ENCODE measurements at places on chromosomes 11 and 22. TPM values are rescaled to one million over a fixed set of nuclear protein-coding genes. Genes with fewer than 3 reads are reported as not detected.

DNA sequence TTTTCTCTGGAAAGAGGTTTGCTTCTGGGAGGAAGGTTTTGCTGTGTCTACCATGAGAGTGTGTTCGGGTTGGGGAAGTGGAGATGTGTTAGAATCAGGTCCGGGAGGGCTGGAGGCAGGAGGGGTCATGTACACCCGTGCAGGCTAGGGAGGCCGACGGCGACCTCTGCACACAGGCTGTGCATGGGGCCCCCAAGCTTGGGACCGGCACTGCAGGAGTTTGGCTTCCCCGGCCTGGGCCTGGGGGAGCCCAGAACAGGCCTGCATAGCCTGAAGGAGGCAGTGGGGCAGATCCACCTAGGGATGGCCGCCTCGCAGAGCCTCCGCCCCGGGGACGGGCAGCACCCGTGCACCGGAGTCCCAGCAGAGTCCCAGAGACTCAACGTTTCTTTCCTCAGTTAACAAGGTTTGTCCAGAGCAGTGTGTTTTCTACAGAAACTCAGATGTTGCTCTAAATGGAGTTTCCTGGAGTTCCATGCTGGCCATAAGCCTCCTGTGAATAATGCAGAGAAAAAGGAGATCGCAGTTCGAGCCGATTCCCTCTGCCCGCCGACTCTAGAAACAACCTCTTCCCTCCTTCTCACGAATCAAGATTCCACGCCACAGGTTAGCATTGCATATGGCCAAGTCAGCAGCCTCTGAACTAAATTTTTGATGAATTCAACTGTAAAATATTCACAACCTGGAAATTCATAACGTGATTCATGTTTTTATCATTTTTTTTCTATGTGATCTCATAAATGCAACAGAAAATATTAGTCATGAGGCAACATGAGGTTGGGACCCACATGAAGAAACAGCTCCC is 427.3 kb downstream of the BRD1 start:
- no peak overlapping the region for H3K27ac ChIP-seq
- DNase-seq = no peak
- H3K27me3 ChIP-seq = peaks cover 5% of the 10 kb centered on the region
- H3K36me3 ChIP-seq = no peaks in the 10 kb centered on the region
- H3K4me3 ChIP-seq = no peak overlapping the region

Gene APOBEC3H
- not detected for total RNA-seq

Gene GGTLC2
- not detected for total RNA-seq

Gene CTSF
- total RNA-seq = not detected

- peaks cover 3% of the 10 kb centered on the region for H3K36me3 ChIP-seq
- no peak overlapping the region for H3K27ac ChIP-seq
- no peak for DNase-seq
- H3K4me3 ChIP-seq = no peak overlapping the region
- no peaks in the 10 kb centered on the region for H3K4me1 ChIP-seq
Observed at GRCh38 chr22:45934659-45935341, 42.2 kb downstream of the WNT7B start.

DNA sequence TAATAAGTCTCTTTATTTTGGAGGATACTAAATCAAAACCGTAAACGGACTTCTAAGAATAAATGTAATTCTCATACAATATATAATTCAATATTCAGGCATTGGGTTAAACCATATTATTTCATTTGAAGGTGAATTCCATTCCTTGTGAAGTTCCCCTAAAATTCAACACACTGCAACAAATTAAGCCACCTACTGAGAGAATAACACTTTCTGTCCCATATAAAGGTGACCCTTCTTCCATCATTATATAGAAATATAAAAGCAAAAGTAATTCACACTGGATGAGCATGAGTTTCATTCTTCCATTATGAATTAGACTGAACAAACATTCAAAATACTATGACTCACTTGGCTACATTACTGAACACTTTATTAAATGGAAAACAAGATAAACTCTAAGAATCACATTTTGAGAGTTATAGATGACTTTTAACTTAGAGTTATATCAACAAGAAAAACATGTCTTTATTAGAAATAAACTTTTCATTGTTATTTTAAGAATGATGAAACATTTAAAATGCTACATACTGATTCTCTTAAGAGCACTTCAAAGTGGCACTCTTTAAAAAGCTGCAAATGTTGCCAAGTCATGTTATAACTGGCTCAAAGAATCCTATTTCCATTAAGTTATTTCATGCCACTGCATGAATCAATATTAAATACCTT is 2.8 kb downstream of the SESN3 start:
- H3K27me3 ChIP-seq = no peaks in the 10 kb centered on the region
- no peak for DNase-seq
- H3K27ac ChIP-seq = no peak overlapping the region
- peak overlapping the region; percentile 95 for H3K4me3 ChIP-seq
- peaks cover 20% of the 10 kb centered on the region for H3K36me3 ChIP-seq

GRCh38 chr11:92308366-92308765 is 83.7 kb downstream of the FAT3 start:
- DNase-seq = no peak
- no peak overlapping the region for H3K27ac ChIP-seq
- H3K4me3 ChIP-seq = peak overlapping the region; percentile 35
- H3K4me1 ChIP-seq = peaks cover 36% of the 10 kb centered on the region

GRCh38 chr11:41245704-41246398 is 213.6 kb downstream of the LRRC4C start:
- H3K27ac ChIP-seq = no peak overlapping the region
- no peaks in the 10 kb centered on the region for H3K27me3 ChIP-seq
- no peaks in the 10 kb centered on the region for H3K36me3 ChIP-seq

DNA sequence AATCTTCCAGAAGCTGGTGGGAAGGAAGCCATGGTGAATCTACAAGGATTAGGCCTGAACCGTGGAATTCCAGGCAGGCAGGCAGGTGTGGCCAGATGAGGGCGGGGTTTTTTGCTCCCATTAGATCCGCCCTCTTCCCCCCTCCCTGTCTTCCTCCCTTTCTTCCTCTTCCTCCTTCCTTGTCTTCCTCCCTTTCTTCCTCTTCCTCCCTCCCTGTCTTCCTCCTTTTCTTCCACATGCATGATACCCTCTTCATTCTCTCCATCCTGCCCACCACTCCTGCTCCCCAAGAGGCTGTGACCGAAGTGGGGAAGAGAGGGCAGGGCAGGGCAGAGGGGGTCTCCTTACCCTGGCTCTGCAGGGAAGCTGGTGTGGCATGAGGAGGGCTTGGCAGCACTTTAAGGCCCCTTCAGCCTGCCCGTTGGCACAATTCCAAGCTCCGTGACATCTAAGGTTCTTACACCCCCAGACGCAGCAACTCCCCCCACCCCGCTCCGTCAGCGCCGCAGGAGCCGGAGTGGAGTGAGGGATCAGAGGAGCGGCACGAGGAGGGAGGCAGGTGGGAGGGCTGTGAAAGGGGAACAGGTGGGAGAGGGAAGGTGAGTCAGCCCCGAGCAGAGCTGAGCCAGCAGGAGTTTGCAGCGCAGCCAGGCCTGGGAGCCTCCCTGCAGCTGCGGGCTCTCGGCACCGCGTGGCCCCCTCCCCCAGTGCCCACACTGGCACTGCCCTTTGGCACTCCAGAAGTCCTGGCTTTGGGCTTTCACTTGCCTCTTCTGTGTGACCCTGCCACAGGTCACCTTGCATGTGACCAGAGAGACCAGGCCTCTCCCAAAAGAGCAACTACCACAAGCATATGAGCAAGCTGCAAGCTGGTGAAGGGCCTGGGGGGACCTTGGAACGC is 32.1 kb downstream of the KCNJ4 start:
- H3K4me1 ChIP-seq = no peaks in the 10 kb centered on the region
- no peak for DNase-seq
- no peaks in the 10 kb centered on the region for H3K27me3 ChIP-seq
- peak overlapping the region; percentile 43 for H3K27ac ChIP-seq
- no peak overlapping the region for H3K4me3 ChIP-seq
- H3K36me3 ChIP-seq = no peaks in the 10 kb centered on the region

- H3K27me3 ChIP-seq = no peaks in the 10 kb centered on the region
- no peaks in the 10 kb centered on the region for H3K4me1 ChIP-seq
- no peak for DNase-seq
- H3K36me3 ChIP-seq = no peaks in the 10 kb centered on the region
- H3K4me3 ChIP-seq = no peak overlapping the region
Observed at GRCh38 chr22:19546680-19547079, 22.5 kb upstream of the CLDN5 start.

GRCh38 chr11:34407121-34407813 is 31.5 kb upstream of the CAT start:
- no peak overlapping the region for H3K27ac ChIP-seq
- no peaks in the 10 kb centered on the region for H3K36me3 ChIP-seq

DNA sequence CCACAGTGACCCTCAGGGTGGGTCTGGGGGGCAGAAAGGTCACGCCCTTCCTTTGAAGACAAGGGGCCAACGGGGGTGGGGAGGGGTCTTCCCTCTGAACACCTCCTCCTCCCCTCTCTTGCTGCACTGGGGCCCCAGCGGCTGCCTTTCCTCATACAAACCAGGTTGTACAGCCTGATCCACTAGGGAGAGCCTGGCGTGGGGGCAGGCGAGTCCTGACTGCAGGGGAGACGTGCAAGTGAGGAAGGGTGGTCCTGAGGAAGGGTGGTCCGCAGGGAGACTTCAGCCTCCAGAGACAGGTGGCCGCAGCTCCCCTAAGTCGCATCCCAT is 43.6 kb upstream of the LINC01488 start:
- no peaks in the 10 kb centered on the region for H3K27me3 ChIP-seq
- DNase-seq = no peak
- H3K27ac ChIP-seq = no peak overlapping the region
- H3K4me3 ChIP-seq = no peak overlapping the region
- H3K36me3 ChIP-seq = no peaks in the 10 kb centered on the region
- peaks cover 70% of the 10 kb centered on the region for H3K4me1 ChIP-seq

Gene HPX
- total RNA-seq = 6.0 TPM

Gene RCN1
- 167 TPM for total RNA-seq

Gene SULT4A1
- total RNA-seq = 6.3 TPM

GRCh38 chr11:110471371-110471770 is 41.6 kb downstream of the FDX1 start:
- no peak for DNase-seq
- H3K27me3 ChIP-seq = no peaks in the 10 kb centered on the region
- peaks cover 11% of the 10 kb centered on the region for H3K4me1 ChIP-seq
- no peak overlapping the region for H3K4me3 ChIP-seq
- H3K36me3 ChIP-seq = peaks cover 3% of the 10 kb centered on the region
- no peak overlapping the region for H3K27ac ChIP-seq

Gene TFIP11
- total RNA-seq = 33.6 TPM

GRCh38 chr22:22031183-22031945 is 48.8 kb upstream of the TOP3B start:
- no peaks in the 10 kb centered on the region for H3K36me3 ChIP-seq
- no peak overlapping the region for H3K27ac ChIP-seq
- peaks cover 6% of the 10 kb centered on the region for H3K4me1 ChIP-seq
- no peak for DNase-seq

DNA sequence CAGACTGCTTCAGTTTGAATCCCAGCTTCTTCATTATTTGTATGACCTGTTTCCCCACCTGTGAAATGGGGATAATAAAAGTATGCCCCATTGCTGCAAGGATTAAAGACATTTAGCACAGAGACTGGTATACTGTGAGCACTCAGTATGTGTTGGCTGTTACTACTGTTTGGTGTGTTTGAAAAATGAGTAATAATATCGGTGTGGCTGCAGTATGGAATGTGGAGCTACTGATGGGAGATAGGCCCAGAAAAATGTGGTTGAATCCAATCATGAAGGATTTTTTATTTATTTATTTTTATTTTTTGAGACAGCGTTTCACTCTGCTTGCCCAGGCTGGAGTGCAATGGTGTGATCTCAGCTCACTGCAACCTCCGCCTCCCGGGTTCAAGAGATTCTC is 9.1 kb upstream of the C1QTNF4 start:
- peaks cover 5% of the 10 kb centered on the region for H3K4me1 ChIP-seq
- H3K27me3 ChIP-seq = no peaks in the 10 kb centered on the region
